ENCODE measurements at places on chromosomes 3 and 15.

- no peak for DNase-seq
These were observed 94.1 kb downstream of the PEX5L start for GRCh38 chr3:179942553-179943075.

GRCh38 chr3:54344601-54345231, 222.4 kb downstream of the CACNA2D3 start:
- no peak for DNase-seq

DNA sequence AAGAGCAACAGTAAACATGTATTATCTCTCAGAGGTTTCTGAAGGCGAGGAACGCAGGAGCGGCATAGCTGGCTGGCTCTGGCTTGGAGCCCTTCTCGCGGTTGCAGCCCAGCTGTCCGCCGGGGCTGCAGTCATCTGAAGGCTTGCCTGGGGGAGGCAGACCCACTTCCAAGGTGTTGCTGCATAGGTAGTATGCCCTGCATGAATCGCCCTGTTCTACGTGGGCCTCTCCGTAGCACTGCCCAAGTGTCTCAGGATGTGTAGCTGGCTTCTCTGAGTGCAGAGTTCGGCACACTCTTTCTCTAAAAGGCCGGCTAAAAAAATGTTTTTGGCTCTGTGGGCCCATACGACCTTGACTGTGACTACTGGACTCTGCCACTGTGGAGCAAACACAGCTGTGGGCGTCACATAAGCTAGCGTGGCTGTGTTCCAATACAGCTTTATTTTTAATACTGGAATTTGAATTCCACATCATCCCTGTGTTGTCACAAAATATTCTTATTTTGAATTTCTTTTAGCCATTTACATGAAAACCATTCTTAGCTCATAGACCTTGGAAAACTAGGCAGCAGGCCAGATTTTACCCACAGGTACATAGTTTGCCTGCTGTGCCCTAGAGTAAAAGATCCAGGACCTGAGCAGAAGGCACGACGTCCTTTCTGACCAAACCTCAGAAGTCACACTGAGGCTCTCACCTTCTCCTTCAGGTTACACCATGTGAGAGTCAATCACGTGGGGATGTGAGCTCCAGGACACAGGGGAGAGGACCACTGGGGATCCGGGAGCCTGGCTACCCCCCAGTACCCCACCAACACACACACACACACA, 55.9 kb downstream of the PGPEP1L start:
- DNase-seq, result no peak

- DNase-seq, result no peak
These were observed 125.9 kb downstream of the LEKR1 start for GRCh38 chr3:156952011-156952410.

DNA sequence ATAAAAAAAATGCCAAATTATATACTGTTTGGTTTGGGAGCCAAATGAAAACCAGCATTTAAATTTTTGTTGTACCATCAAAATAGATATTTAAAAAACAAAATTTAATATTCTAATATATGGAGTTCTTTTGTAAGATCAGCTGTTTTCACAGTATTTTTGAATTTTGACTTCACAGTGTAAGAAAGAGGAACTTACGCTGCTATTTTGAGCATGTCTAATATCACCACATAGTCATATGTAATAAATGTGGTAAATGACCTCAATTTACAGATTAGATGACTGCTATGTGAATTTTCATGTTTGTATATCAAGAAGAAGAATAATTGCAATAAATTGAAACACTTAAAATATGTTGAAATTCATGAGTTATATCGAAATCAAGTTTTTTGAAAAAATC, 189.6 kb downstream of the ARRDC4 start:
- DNase-seq, result no peak

GRCh38 chr3:123618768-123619484, 34.1 kb upstream of the HACD2 start:
- DNase-seq, result no peak

- no peak for DNase-seq
These were observed at the start of gene GP9 for GRCh38 chr3:129060276-129061022. Gene GP9, plus strand, starts transcription at chr3:129060779. Its CDS starts 961 bp downstream, at chr3:129061740.

DNA sequence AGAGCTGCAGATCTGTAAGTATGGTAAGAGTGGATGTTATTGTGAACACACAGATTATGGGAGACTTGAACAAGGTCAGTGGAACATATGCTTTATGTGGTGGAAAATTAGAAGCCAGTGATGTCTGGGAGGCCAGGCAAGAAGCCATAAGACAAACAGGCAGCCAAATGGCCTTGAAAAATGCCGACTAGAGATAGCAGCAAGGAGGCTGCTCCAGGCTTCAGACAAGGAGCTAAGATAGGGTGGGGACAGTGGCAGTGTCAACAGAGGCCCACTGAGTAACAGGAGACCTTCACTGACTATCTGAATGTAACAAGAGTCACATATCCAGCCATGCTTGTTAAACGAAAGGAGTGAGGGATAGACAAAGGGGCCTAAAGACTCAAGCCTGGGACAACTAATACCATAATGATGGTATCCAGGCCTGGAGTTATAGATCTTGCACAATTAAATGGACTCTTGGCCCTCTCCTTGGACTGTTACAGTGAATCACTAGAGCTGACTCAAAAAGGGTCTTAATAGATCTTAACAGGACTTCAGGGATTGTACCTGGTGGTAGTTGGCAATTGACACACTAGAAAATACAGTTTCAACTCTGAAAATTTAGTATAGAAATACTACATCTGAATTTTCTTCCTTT, 50.6 kb downstream of the CFAP20DC start:
- DNase-seq, result no peak

DNA sequence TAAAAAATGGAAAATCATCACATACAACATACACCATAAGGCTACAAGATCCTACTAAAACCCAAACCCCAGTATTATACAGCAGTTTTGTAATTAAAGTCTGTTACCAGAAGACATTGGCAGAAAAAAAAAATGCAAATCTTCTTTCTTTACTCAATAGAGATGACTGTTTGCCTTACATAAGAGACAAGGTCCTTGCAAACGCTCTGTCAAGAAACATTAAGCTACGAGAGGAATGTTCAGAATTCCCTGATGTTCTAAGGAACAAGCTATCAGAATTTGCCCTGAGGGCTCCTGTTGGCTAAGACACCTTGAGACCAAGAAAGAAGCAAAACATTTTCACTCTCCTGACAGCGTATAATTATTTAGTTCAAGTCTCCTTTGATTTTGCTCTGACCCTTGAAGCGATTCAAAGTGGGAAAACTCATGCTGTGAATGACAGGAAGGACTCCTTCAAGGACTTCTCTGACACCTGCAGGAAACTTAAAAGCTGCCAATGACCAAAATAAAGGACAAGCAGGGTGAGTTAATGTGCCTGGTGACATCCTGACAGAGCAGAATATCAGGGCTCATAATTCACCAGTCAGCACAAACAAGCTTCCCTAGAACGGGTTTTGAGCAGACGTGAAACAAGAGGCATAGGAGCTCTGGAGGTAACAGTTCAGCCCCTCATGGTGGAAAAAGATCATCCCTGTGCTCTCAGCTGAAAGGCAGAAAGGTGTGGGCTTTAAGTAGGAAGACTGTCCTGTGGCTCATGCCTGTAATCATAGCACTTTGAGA, 2.5 kb downstream of the SCAMP2 start:
- no peak for DNase-seq

DNA sequence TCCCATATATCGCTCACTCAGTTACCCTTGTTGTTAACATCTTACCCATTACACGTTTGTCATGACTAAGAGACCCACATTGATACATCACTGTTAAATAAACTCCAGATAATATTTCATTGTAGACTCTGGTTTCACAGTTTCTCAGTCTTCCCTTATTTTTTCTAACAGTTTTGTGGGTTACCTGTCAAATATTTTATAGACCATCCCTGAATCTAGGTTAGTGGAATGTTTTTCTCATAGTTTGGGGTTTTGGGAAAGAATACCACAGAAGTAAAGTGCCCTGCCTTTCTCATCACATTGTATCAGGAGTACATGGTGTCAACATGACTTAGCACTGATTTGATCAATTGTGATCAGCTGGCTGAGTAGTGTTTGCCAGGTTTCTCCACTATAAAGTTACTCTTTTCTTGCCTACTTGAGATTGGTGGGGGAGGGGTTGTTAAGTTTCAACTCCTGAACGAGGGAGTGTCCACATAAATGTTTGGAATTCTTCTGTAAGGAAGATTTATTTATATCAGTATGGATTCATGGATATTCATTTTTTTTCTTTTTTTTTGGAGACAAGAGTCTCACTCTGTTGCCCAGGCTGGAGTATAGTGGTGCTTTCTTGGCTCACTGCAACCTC, 25.9 kb downstream of the RNF111 start:
- no peak for DNase-seq

DNA sequence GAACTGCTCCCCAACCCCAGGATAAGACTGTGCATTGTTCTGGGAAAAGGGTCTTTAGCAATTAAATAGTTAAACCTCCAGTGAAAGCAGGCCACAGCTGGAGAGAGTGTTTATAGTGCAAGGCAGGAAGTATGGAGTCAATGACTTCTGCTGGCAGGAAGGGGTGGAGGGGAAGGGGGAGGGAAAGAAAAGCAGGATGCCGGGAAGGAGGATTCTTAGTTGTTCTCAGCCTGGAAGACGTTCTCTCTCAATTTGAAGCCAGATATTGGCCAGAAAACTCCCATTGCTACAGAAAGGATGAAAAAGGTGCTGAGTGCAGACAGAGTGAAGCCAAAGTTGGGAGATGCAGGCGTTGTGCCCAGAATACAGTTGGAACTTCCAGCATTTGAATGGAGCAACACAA, 35.7 kb upstream of the ACTL6A start:
- DNase-seq, result no peak

DNA sequence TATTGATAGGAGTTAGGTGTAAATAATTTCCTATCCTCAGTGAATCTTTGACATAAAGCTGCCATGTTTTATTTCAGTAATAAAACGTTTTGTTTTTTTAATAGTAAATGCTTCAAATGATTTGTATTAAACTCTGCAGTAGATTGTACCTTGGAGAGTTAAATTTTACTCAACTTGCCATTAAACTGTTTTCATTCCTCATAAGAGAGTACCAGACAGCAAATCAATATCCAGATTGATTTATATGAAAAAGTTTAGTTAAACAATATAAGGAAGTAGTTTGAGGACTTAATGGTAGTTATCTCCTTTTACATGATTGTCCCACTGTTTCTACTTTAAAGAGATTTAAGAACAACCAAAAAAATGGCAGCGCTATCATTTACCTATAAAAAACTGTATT, 18.4 kb downstream of the ALDH1A2 start:
- no peak for DNase-seq

DNA sequence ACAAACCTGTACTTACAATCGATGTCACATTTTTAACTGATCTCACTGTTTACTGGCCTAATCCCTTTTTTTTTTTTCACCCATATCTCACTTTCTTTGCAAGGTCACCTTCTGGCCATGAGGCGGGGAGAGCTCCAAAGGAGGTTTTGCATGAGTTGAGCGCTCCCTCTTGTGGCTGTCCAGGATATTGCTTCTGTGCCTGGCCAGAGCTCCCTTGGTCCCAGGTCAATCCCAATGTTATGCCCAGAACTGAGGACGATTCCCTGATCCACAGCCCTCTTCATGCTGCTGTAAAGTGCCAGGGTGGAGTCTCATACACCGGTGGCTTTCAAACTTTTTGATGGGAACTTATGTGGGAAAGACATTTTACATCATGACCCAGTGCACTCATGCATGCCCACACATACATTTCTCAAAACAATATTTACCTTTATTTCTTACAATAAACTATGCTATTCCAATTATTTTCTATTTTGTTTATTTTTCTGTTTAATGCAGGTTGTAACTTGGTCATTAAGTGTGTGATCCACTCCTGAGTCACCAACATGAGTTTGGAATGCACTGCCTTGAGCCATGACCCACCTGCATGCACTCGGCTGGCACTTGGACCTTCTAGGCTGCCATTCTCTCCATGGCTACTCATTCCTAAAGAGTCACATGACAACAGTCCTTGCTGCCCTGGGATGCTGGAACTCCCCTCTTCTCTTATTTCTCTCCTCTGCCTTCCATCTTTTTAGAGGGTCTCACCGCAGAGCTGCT, 9.6 kb upstream of the SST start:
- peak; percentile 49 for DNase-seq

GRCh38 chr3:166713787-166714186, 666.3 kb downstream of the ZBBX start:
- DNase-seq, result no peak

DNA sequence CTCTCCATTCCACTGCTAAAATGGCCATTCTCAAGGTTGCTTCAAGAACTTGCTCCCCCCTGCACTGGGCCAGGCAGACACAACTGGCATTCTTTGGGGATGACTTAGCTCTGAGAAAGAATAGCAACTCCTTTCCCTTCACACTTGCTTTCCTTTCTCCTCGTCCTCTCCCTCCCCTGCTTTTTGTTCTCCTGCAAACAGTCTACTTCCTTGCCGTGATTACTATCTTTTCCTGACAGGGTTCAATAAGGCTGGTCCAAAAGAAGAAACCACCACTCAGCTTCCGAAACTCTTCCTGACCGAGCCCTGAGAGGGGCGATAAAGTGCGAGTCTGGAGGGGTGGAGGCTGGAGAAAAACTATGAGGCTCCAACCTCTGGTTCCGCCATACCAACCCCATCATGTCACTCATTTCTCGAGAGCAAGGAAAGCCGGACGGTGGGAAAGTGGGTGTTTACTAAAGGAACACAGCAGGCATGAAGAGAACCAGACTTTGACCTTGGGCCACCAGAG, 5.0 kb downstream of the AMOTL2 start:
- DNase-seq, result no peak

DNA sequence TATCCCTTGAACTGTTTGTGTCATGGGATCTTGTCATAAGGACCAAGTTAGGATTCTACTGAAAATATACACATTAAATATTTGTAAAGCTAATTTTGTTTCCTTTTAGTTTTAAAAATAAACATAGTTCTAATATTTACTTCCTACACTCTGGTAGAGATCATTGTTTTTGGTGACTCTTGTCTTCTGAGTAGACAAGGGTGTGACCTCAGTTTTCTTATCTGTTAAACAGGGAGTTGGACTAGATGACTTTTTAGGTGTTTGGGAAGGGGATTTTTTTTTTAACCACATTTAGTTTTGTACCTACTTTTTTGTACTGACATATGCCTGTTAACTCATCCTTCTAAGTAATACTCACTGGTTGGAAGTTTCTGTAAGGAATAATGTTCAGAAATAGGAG, 30.8 kb downstream of the PLS1 start:
- no peak for DNase-seq

DNA sequence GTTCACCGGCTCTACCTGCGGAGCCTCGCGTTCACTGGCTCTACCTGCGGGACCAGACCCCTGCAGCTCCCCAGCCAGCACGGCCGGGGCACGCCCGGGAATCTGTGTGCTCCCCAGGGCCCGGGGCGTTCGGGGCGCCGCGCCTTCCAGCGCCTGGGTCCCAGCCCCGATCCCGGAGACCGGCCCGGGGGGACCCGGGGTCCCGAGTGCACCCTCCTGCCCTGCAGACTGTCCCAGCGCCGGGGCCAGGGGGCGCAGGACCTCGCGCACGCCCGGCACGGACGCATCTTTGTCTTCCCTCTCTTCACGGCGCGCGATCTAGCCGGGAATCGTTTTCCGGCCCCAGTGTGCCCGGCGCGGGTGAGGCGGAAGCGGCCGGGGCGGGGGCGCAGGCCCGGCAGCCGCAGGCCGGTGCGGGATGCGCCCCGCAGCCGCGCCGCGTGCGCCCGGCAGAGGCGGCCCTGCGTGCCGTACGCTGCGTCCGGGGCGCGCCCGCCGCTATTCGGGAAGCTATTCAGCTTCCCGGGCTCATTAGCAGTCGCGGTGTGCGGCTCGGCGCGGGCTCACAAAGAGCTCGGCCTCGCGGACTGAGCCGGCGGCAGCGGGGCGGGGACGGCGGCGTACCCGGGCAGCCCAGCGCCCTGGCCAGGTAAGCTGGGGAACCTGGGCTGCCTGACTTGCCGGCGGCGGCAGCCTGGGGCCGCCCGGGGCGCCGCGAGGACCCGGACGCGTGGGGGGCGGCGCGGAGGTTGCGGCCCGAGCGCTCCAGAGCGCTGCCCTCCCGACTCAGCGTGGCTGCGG, at the start of gene APBA2:
APBA2 (plus strand) TSS at position 345 of the 801 bp plus-strand sequence. CDS start 167,911 bp downstream, outside the sequence.
- DNase-seq, result no peak
